ENCODE measurements at places on chromosomes 3 and 15.
A peak's percentile ranks its signal among the peaks of the same experiment; 100 is the strongest.

- no peak overlapping the region for H3K4me3 ChIP-seq
- H3K27ac ChIP-seq: no peak overlapping the region
- H3K4me1 ChIP-seq: no peaks in the 10 kb centered on the region
- H3K36me3 ChIP-seq: no peaks in the 10 kb centered on the region
- DNase-seq: no peak
Observed at GRCh38 chr15:95558916-95559315, 771.6 kb upstream of the NR2F2 start.

DNA sequence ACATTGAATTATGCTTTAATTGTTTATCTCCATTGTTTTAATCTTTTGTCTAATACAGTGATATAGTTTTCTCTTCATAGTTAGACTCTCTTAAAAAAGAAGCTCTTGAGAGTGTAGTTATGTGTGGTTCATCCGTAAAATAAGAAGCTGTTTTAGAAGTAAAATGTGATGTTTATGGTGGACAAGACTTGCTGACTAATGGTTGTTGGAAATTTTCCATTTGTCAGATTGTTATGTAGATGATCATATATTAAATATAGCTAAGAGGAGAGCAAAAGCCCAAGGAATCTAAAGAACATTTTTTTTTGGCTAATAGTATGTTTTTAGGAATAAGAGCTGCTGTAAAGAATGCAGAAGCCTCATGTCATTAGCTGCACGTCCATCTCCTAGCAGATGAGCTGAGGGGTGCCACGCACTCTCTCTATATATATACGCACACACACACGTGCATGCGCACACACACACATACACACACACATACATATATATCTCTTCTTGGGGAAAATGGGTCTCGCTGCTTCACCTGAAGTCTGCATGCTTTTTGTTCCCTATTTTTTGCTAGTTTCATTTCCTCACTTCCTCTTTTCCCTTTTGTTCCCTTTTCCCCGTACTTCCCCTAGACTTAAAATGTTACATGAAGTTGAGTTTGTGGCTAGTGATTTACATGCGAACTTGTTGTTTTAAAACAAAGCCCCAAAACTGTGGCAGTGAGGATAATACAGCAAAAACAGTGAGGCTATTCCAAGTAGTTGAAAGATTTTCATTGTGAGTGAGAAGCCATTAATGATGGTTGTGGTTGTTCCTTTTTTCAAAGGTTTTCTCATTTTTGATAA is 107.8 kb downstream of the MBNL1 start:
- no peaks in the 10 kb centered on the region for H3K27me3 ChIP-seq
- no peaks in the 10 kb centered on the region for H3K36me3 ChIP-seq
- no peak overlapping the region for H3K4me3 ChIP-seq
- H3K27ac ChIP-seq: no peak overlapping the region
- no peaks in the 10 kb centered on the region for H3K4me1 ChIP-seq
- no peak for DNase-seq

- no peak for DNase-seq
- no peaks in the 10 kb centered on the region for H3K4me1 ChIP-seq
- H3K4me3 ChIP-seq: no peak overlapping the region
- no peaks in the 10 kb centered on the region for H3K27me3 ChIP-seq
Observed at GRCh38 chr15:59522988-59523461, 85.0 kb downstream of the FAM81A start.

DNA sequence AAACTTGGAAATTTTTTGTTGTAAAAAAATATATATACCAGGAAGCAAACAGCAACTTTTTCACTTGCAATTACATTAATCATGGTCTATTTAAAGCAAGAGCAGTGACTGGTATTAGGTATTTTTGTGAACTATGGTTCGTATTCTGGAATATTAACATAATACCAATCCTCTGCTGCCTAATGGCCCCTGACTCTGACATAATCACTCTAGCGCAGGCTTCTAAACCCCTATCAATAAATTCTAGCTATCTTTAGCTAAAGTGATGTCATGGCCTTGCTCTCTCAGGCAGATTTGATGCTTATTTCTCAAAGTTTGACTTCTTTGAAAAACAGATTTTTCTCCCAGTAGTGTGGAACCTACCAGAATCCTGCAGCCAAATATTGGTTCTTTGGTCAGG is 808.3 kb downstream of the VGLL3 start:
- H3K36me3 ChIP-seq: no peaks in the 10 kb centered on the region
- H3K27me3 ChIP-seq: no peaks in the 10 kb centered on the region
- no peaks in the 10 kb centered on the region for H3K4me1 ChIP-seq
- DNase-seq: no peak

- H3K27me3 ChIP-seq: no peaks in the 10 kb centered on the region
- no peaks in the 10 kb centered on the region for H3K4me1 ChIP-seq
- no peaks in the 10 kb centered on the region for H3K36me3 ChIP-seq
- no peak overlapping the region for H3K27ac ChIP-seq
Observed at GRCh38 chr3:29057326-29057725, 223.5 kb upstream of the RBMS3 start.

GRCh38 chr15:30882849-30883433 is 20.8 kb upstream of the FAN1 start:
- DNase-seq: no peak
- H3K27ac ChIP-seq: no peak overlapping the region
- no peaks in the 10 kb centered on the region for H3K4me1 ChIP-seq
- H3K36me3 ChIP-seq: no peaks in the 10 kb centered on the region

- DNase-seq: no peak
- H3K36me3 ChIP-seq: no peaks in the 10 kb centered on the region
- H3K27ac ChIP-seq: peak overlapping the region; percentile 95
- peak overlapping the region; percentile 79 for H3K4me3 ChIP-seq
- no peaks in the 10 kb centered on the region for H3K4me1 ChIP-seq
- H3K27me3 ChIP-seq: no peaks in the 10 kb centered on the region
Observed at GRCh38 chr3:107430996-107431245, 53.7 kb downstream of the CCDC54 start.
